ENCODE measurements at places on chromosomes 7 and 10.

GRCh38 chr7:141231018-141231792 lies 157.3 kb downstream of the TMEM178B start:
- DNase-seq = peak; percentile 32

DNA sequence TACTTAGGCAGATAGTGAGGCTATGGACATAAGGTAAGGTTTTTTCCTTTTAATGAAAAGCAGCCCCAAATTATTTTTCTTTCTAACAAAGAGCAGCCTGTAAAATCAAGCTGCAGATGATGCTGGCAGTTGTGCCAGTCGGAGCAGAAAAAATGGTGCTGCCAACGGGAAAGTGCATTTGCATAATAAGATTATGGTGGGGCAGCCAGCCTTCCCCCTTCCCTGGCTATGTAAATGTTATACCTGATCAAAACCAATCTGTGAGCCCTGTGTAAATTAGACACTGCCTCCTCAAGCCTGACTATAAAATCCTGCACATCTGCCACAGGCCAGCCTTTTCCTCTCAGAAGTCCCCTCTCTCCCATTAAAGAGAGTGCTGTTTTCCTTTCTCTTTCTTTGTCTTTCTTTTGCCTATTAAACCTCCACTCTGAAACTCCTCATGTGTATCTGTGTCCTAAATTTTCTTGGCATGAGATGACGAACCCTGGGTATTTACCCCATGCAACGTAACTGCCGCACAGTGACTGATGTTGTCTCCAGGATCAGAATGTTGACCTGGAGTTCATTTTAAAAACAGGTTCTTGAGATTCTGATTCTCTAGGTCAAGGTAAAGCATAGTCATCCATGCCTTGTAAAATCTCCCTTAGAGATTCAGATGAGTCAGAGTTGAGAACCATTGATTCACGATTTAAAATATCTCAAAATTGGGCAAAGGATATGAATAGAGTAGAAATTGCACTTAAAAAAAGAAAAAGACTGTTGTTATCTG lies 167.3 kb upstream of the C1GALT1 start:
- no peak for DNase-seq

DNA sequence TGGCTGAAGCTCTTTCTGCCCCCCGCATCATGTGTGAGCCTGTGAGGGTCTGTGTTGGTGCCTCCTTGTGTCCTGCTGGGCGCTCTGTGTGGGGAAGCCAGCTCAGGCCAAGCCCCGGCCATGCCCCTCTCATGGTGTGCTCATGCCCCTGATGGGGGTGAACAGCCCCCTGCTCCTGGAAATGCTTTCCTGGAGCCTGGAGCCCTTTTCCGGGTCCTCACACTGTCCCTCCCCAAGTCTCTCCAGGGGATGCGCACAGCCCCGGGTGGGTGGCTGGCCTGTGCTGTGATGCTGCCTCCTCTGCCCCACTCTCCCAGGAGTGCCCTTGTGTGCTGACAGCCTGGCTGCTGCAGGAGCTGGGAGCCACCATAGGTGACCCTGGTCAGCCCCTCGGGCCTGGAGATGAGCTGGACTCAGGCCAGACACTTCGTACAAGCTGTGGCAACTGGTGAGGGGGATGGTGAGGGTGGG lies 20.8 kb upstream of the ZNF862 start:
- no peak for DNase-seq

GRCh38 chr7:20653636-20654035 lies 38.2 kb downstream of the ABCB5 start:
- DNase-seq = peak; percentile 3

GRCh38 chr10:34954142-34954541 lies 136.0 kb downstream of the CUL2 start:
- peak; percentile 51 for DNase-seq

GRCh38 chr10:84590327-84591193 lies 262.2 kb downstream of the CCSER2 start:
- no peak for DNase-seq

DNA sequence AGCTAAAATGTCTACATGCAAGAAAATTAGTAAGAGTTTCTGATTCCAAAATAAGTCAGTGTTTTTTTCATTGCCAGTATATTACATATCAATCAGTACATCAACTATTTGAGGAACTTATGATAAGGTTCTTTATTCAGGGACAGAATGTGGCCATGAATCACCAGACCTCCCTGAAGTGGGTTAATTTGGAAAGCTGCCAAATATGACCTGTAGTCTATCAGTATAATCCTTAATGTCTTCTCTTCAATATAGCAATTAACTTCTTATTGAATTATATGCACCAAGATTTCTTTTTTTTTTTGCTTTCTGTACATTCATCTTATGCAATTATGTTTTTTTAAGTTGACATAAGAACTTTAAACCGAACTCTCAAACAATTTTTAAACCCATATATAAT lies 714.5 kb upstream of the POT1 start:
- no peak for DNase-seq

DNA sequence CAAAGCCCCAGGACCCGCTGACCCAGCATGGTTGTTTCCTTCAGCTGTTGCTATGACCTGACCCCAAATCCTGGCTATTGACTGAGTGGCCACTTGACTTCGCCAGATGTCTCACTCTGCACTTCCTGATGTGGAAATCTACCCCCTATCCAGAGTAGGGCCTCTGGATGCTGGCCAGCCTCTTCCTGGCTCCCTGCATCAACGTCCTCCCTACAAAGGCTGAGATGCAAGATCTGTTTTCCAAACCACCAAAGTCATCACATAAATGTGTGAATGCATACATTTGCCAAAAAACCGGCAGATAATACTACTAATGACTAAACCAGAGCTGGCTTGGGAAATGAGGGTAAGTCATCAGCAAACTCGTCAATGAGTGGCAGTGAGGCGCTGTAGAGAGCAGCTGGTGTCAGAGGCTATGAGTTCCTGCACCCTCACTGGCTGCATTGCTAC lies 70.4 kb downstream of the PYROXD2 start:
- DNase-seq = peak; percentile 46

GRCh38 chr7:27399791-27400567 lies 157.4 kb downstream of the EVX1 start:
- no peak for DNase-seq

DNA sequence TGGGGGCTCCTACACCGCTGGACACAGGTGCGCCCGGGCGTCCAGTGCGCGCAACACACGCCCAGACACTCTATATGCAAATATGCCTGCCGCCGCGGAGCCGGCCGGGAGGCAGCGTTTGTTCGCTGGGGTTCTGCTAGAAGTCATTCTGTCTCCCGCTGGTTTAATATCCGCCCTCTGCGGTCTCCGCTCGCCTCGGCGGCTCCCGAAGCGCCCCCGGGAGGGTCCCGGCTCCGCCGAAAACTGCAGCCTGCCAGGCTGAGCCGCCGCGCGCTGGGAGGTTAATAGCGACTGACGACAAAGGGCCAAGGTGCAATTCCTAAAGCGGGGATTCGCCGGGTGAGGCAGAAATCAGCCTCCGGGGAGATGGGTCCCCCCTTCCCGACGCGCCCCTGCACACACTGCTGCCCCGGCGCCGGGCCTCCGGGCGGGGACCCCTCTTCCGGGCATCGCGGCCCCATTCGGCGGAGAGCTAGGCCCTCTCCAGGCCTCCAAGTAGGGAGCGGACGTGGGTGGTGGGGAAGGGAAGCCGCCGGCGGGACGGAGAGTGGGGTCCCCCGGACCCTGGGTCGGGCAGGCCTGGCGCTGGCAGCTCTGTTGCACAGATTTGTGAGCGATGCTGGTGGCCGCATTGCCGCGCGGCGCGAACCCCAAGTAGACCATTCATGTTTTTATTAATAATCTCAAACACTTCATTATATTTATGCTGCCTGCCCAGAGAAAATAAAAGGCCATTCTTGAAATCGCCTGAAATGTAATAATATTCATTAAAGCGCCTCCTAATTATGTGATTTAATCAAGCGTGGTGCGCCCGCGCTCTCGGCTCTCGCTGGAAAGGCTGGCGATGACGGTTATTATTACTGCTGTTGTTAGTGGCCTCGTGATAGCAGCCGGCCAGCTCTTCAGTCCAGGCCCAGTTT lies 9.1 kb downstream of the EN2 start:
- DNase-seq = no peak

DNA sequence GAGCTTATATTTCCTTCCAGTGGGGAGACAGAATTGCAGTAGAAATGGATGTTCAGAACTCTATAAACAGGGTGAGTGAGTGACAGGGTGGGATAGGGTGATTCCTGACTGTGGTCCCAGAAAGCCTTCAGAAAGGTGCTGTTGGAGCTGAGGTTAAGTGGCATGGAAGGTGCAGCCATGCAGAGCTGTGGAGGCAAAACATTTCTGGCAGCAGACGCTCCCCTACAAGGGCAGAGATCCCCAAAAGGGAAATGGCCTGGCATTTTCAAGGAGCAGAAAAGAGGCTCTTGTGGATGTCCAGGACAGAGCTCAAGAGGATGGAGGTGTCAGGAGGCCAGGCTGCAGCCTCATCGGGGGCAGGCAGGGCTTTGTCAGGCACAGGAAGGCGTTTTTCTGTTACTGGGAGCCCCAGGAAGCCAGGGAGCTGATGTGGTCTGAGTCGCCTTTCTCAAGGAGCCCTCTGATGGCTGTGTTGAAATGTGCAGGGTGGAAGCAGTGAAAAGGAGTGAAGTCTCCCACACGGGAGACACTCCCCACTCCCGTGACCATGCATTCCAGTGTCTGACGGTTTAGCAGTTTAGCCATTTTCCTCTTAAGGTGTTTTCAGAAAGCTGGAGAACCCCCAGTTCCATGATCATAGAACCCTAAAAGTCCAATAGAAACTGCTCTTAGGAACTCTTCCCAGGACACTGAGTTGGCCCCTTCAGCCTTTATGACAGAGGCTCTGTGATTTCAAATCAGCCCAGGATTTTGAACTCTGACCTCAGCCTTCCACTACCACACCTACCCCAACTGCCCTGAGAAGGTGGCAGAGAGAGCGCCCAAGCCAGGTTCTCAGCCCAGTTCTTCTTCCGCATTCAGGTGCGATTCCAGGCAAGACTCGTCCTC lies 96.2 kb downstream of the C10orf105 start:
- no peak for DNase-seq

DNA sequence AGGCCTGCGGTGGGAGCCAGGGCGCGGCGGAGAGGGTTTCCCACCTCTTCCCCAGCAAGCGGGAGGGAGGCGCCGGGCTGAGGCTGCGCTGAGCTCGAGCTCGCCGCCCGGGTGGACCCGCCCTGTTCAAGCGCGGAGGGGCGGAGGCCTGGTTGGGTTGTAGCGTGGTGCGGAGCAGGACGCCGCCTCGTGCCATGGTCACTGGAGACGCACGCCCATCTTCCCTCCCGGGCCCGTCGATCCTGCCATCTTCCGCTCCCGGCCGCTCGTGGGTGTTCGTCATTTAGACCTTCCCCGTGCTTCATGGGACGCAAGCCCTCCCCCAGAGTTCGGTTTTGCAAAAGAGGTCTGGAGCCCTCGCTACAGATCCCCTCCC lies 9.3 kb upstream of the EN2 start:
- DNase-seq = no peak

DNA sequence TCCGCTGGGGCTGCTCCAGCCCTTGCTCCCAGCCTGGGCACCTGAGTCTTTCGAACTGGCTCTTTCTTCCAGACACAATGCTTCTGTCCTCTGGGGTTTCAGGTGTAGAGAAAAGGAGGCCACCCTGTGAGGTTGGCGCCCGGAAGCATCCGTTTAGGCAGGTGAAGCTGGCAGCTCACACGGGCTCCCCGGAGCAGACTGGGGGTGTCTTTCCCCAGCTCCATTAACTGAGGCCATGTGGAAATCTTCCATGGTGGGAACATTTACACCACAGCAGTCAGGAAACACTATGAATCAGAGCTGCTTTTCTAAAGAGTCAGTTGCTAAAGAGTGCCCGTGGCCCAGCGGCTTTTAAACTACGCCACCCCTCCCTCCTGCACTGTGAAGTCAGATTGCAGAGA lies 29.2 kb downstream of the PRKAG2 start:
- DNase-seq = no peak

DNA sequence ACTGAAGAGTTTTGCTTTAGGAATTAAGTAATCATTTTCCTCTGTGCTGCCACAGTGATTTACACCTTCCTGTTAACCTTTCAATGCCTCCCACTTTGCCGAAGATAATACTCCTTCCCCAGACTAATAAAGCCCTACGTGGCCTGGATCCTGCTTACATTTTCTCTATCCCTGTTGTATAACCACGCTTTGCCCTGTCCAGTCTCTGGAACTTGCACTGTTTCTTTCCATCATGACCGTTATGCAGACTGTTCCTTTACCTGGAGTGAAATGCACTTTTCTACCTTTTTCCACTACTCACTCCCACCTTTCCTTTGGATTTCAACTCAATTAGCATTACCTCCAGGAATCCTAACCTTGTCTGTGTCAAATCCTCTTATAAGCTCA lies 154.4 kb downstream of the PRKG1 start:
- DNase-seq = no peak

- no peak for DNase-seq
Measured at GRCh38 chr7:147833557-147833956, 757.0 kb upstream of the C7orf33 start.

- DNase-seq = no peak
Measured at GRCh38 chr10:61901829-61902444, 438 bp downstream of the ARID5B start.

- peak; percentile 20 for DNase-seq
Measured at GRCh38 chr7:73774923-73775322, 4.9 kb upstream of the CLDN3 start.

- DNase-seq = peak; percentile 45
Measured at GRCh38 chr7:148699024-148699781, 500 bp downstream of the CUL1 start.

DNA sequence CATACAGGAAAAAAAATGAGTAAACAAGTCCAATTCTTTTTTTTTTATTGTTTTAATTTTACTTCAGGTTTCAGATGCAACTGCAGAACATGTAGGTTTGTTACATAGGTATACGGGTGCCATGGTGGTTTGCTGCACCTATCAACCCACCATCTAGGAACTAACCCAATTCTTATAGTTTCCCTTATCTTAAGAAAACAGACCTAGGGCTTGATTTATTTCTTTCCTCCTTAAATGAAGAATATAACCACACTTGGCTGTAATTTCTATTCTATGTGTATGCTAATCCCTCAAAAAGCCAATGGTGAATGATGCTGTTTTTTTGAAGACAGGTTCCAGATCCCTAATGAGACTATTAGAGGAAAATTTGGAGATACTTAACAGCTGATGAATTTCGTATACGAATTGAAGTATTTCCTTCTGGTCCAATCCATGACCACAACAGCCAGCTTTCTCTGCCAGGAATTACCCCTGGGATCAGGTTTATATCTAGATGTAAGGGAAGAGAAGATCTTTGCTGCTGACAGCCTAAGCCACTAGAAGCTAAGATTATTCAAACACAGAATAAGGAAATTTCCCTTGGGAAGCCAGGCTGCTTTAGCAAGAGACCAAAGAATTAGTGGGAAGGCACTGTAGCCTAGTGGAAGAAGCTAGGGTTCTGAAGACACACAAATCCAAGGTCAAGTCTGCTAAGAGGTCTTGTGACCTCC lies 115.8 kb downstream of the INHBA start:
- no peak for DNase-seq

Data from MCF 10A (cell line).